Activated naive CD8-positive, alpha-beta T cell treated with anti-CD3 and anti-CD28 coated beads for 36 hours (primary cell): ENCODE measurements at places on chromosomes 2 and 18. TPM values are rescaled to one million over a fixed set of nuclear protein-coding genes. Genes with fewer than 3 reads are reported as not detected.

DNA sequence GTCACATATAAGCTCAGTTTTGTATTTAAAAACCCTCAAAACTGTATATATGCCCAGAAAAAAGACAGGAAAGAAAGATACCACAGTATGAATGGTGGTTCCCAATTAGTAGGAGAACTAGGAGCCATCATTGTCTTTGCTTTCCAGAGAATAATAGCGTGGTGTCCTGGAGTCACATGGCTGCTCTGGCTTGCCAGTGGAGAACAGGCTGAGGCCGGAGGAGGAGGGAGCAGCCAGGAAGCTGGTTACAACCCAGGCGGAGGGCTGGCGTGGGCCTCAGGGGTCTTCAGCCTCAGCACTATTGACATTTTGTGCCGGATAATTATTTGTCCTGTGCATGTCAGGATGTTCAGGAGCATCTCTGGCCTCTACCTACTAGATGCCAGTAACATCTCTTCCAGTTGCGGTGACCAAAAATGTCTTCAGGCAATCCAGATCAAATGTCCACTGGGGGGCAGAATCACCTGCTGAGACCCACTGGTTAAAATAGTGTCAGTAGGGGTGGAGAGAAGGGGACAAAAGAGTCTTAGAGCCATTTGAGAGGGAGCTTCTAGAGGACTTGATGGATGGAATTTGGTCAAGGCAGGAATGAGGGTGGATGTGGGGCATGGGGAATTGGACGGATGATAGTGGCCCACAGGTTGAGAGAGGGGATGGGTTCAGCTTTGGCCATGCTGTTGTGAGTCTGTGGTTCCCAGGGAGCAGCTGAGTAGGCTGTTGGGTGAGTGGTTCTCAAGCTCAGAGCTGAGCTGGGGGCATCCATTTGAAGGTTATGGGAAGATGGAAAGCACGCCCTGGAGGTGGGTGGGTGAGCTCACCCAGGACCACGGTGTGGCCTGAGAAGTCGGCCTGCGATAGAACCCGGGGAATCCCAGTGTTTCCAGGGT lies 144.9 kb downstream of the AGAP1 start:
- no peak for DNase-seq

- DNase-seq: no peak
Measured at GRCh38 chr2:202030691-202031090, 3.0 kb upstream of the FZD7 start.

DNA sequence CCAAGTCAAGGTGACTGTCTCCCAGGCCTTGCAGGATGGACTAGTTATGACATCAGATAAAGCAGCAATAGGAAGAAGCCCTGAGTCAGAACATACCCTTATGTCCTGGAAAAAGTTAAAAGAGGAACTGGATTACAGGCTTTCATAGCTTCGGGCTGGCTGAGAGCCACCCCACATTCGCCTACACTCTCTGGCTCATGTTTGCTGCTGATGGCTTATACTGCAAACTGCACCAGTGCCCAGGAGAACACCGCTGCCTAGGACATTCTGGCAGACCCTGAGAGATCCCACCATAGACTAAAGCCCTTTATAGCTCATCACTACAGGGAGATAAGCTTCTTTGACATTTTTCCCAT lies 20.3 kb downstream of the SLC8A1 start:
- DNase-seq: no peak

DNA sequence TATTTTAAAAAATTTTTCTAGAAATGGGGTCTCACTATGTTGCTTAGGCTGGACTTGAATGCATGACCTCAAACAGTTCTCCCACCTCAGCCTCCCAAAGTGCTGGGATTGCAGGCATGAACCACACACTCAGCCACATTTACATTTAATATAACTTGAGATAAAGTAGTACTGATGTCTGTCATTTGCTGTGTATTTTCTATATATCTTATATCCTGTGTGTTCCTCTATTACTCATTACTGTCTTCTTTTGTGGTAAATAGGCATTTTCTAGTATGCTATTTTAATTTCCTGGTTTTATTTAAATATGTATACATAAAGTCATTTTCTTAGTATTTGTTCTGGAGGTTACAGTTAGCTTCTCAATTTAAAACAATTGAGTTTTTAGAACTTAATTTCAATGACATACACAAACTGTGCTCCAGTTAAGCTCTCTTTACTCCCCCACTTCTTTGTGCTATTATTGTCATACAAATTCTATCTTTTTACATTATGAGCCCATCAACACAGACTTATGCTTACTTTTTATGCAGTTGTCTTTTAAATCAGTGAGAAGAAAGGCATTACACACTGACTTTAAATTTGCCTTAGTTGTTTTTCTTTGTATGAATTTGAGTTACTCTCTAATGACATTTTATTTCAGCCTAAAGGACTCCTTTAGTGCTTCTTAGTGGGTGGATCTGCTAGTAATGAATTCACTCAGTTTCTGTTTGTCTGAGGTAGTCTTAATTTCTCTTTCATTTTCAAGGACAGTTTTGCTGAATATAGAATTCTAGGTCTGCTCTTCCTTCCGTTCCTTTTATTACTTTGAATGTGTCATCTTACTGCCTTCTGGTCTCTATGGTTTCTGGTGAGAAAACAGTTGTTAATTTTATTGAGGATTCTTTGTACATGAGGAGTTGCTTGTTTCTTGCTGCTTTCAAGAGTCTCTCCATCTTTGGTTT lies 6.2 kb upstream of the INPP4A start:
- no peak for DNase-seq

DNA sequence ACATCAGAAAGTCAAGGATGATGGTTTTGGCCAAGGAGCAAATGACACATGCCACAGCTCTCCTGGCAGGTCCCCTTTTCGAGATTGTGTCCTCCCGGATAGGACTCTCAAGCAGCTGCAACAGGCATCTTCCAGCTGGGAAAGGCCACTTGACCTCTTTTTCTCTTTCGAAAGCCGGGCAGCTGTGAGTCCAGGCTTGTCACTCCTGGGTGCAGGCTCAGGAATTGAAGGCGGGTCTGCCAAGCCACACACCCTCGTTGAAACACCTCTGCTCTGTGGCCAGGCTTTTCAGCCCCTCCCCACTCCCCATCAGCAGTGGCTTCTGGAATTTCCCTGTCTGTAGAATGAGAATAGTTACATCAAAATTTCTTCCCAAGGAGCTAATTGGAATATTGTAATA lies 98.0 kb downstream of the CCDC138 start:
- no peak for DNase-seq

- DNase-seq: no peak
Measured at GRCh38 chr2:69244882-69245281, 142.1 kb downstream of the GFPT1 start.

GRCh38 chr2:1713142-1713838 lies 31.0 kb downstream of the PXDN start:
- no peak for DNase-seq

Gene CD8B
- 268 TPM for total RNA-seq

Gene GREB1L
- total RNA-seq: not detected

Gene NPAS2
- total RNA-seq: 9.3 TPM

Gene SKA1
- total RNA-seq: 38.8 TPM

Gene RESP18
- total RNA-seq: not detected

Gene CRYBA2
- total RNA-seq: not detected
